DND-41 (cell line): ENCODE measurements at places on chromosomes 12 and 14.
A peak's percentile ranks its signal among the peaks of the same experiment; 100 is the strongest.

DNA sequence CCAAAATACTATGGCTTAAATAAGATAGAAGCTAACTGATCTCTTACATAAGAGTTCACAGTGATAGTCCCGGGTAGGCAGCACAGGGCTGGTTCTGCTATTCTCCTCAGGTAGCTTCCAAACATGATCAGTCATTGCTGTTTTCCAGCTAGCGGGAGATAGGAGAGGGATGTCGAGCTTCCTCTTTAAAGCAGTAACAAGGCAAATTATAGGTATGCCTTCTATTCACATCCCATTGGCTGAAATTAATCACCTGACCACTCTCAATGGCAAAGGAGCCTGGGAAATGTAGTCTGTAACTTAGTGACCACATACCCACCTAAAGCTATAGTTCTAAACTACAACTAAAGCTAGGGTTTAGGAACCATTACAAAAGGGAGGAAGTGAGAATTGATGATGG is 34.5 kb upstream of the VRK1 start:
- no peak overlapping the region for H3K27ac ChIP-seq
- H3K4me3 ChIP-seq, result no peak overlapping the region
- H3K4me1 ChIP-seq, result no peaks in the 10 kb centered on the region
- H3K36me3 ChIP-seq, result no peaks in the 10 kb centered on the region

DNA sequence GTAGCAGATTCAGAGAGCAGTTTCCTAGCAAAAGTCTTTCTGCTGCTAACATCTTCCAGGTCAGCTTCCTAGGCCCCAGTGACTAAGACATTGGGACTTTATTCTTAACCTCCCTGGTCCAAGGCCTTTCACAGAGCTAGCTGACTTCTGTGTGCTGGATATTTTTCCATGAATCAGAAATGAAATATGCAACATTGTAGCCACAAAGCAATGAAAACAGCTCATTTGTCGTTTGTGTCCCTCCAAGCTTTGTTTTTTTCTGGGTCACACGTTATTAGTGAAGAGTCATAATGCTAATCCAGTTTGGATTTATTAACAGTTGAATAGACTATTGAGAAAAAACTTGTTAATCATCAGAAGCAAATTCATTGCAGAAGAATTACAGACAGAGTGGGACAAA is 82.4 kb downstream of the ARF6 start:
- DNase-seq, result no peak
- H3K27me3 ChIP-seq, result peaks cover under 1% of the 10 kb centered on the region
- no peak overlapping the region for H3K4me3 ChIP-seq
- H3K36me3 ChIP-seq, result no peaks in the 10 kb centered on the region
- no peak overlapping the region for H3K27ac ChIP-seq

DNA sequence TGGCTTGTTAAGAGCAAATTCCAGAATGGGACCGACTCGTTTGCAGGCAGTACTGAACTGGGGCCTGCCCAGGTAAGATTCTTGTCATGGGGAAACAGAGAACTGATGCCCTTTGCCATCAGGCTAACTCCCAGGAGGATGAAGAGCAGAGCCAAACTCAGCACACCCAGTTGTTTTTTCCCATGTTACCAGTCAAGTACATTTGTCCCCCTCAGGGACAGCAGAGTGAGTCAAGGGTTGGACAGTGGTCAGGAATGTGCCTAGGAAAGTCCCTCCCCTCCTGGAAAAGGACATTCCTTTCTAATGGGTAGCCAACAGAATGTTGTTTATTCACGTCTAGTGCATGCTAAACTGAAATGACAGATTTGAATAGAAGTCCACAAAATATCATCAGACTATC is 1.6 kb downstream of the ART4 start:
- no peaks in the 10 kb centered on the region for H3K27me3 ChIP-seq
- peaks cover 11% of the 10 kb centered on the region for H3K4me1 ChIP-seq
- H3K36me3 ChIP-seq, result no peaks in the 10 kb centered on the region
- no peak for DNase-seq
- H3K27ac ChIP-seq, result no peak overlapping the region

- DNase-seq, result no peak
- peak overlapping the region; percentile 99 for H3K4me3 ChIP-seq
- peaks cover 33% of the 10 kb centered on the region for H3K4me1 ChIP-seq
- H3K27me3 ChIP-seq, result no peaks in the 10 kb centered on the region
- H3K27ac ChIP-seq, result peak overlapping the region; percentile 72
- no peaks in the 10 kb centered on the region; the same call in 1 of the 2 replicates for H3K36me3 ChIP-seq
Measured at GRCh38 chr12:106956048-106956578, 406 bp downstream of the TMEM263 start.

GRCh38 chr12:6567112-6567670 is 900 bp downstream of the NOP2 start:
- DNase-seq, result no peak
- peaks cover 76% of the 10 kb centered on the region for H3K36me3 ChIP-seq
- no peaks in the 10 kb centered on the region for H3K27me3 ChIP-seq
- peaks cover 38% of the 10 kb centered on the region for H3K4me1 ChIP-seq
- H3K4me3 ChIP-seq, result peak overlapping the region; percentile 91

DNA sequence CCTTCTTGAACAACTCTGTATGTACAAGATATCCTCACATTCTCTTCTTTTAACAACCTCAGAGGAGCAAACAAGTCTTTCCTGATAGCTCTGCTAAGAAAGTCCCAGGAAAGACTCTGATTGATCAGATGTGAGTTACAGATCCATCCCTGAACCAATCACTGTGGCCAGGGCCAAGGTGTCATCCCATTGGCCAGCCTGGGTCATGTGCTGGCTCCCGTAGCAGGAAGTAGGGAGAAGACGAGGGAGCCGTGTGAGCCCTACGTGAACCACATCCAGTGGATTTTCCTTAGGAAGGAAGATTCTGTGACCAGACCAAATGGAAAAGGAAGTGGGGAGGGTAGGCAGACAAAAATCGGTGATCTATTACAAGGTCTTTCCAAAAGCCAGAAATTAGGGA is 5.6 kb downstream of the P2RX7 start:
- no peak for DNase-seq
- peaks cover 9% of the 10 kb centered on the region for H3K4me1 ChIP-seq
- H3K4me3 ChIP-seq, result no peak overlapping the region
- no peak overlapping the region for H3K27ac ChIP-seq

GRCh38 chr14:95389471-95390011 is 69.8 kb upstream of the CLMN start:
- DNase-seq, result no peak
- H3K36me3 ChIP-seq, result no peaks in the 10 kb centered on the region
- no peaks in the 10 kb centered on the region for H3K27me3 ChIP-seq
- H3K4me1 ChIP-seq, result no peaks in the 10 kb centered on the region

DNA sequence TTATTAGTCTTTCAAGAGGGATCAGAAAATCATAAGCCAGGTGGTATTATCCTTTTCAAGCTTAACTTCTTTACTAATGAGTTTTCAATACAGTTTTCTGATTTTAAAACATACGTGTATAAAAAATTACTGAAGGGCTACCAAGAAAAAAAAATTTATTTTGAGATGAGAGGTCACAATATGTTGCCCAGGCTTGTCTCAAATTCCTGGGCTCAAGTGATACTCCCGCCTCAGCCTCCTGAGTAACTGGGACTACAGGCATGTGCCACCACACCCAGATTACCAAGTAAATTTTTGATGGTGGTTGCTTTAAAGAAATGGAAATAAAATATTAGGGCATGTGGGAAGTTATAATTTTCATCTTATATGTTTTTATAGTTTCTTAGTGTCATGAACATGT is 26.7 kb downstream of the ST8SIA1 start:
- no peak overlapping the region for H3K27ac ChIP-seq
- DNase-seq, result no peak
- no peaks in the 10 kb centered on the region for H3K27me3 ChIP-seq
- no peaks in the 10 kb centered on the region for H3K36me3 ChIP-seq

GRCh38 chr12:104672501-104673265 is 215.9 kb downstream of the CHST11 start:
- peak overlapping the region; percentile 81 for H3K27ac ChIP-seq
- peaks cover 41% of the 10 kb centered on the region for H3K36me3 ChIP-seq
- peaks cover 69% of the 10 kb centered on the region for H3K4me1 ChIP-seq
- no peak for DNase-seq
